Activated naive CD4-positive, alpha-beta T cell treated with anti-CD3 and anti-CD28 coated beads, Interleukin-2, amount 10 ng/mL, durations not matched to agents 7 days and 5 days (primary cell): ENCODE measurements at places on chromosomes 11 and 22.

DNA sequence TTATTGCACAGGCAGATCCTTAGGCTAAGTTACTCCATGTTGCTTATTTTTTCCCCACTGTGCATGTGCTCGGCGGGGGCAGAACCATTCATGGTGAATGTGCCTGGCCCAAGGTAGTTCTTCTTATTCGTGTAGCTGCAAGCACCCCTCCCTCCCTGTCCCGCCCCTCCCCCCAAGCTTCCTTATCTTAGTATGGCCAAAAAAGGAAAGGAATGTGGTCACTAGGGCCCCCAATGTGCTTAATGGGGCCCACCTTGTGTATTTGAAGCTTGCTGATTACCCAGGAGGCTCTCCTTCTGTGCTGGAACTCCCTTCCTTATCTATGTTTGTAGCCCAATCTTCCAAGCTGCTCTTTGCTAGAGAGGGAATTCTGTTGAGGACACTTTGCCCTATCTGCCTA, 1259.7 kb upstream of the RAG2 start:
- H3K36me3 ChIP-seq: no peaks in the 10 kb centered on the region
- no peak overlapping the region for H3K27ac ChIP-seq
- no peak overlapping the region for H3K4me3 ChIP-seq
- no peaks in the 10 kb centered on the region for H3K4me1 ChIP-seq
- no peak for DNase-seq
- H3K27me3 ChIP-seq: no peaks in the 10 kb centered on the region

DNA sequence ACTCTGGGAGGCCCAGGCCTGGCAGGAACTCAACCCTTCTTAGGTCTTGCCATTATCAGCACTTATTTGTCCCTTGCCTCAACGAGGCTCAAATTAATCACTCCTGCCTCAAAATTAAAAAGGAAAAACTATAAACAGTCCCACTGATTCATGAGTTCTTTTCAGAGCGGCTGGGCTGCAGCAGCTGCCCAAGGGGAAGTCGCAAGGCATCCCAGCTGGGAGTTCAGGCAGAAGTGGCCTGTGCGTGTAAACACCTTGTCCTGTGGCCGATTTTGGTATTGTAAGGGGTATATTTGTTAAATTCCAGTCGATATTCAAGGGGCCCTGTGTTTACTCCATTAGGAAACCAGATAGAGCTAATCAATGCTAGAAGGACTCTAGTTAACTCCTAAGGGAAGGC, 213.9 kb upstream of the CADM1 start:
- H3K4me1 ChIP-seq: no peaks in the 10 kb centered on the region
- DNase-seq: no peak
- H3K4me3 ChIP-seq: no peak overlapping the region
- H3K27ac ChIP-seq: no peak overlapping the region

DNA sequence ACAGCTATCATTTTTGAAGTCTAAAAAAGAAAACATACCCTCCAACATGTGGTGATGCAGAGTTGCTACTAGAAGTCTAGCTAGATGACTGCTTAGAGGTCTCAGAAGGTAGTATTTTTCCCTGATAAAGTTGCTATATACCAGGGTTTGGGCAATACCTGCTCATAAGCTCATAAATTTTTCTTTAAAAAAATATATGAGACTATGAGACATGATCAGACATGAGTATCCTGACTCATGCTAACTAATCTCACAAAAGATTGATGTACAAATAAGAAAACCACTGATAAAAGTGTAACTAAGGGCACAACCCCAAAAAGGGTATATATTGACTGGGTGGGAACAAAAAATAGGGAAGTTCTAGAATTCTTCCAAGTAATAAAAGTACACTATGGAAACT, 740.9 kb downstream of the METTL15 start:
- no peaks in the 10 kb centered on the region for H3K36me3 ChIP-seq
- no peak overlapping the region for H3K4me3 ChIP-seq
- H3K27me3 ChIP-seq: no peaks in the 10 kb centered on the region
- no peak overlapping the region for H3K27ac ChIP-seq
- no peak for DNase-seq
- no peaks in the 10 kb centered on the region for H3K4me1 ChIP-seq

- H3K36me3 ChIP-seq: no peaks in the 10 kb centered on the region
- peak overlapping the region; percentile 69 for H3K4me3 ChIP-seq
- H3K27ac ChIP-seq: no peak overlapping the region
Observed at GRCh38 chr11:14380125-14380936, 21.3 kb upstream of the RRAS2 start.

- no peaks in the 10 kb centered on the region for H3K27me3 ChIP-seq
- H3K4me3 ChIP-seq: no peak overlapping the region
- no peak overlapping the region for H3K27ac ChIP-seq
- H3K4me1 ChIP-seq: peaks cover 51% of the 10 kb centered on the region
- DNase-seq: no peak
Observed at GRCh38 chr11:88363648-88364065, 26.1 kb upstream of the CTSC start.

- peaks cover 6% of the 10 kb centered on the region for H3K4me1 ChIP-seq
- no peaks in the 10 kb centered on the region for H3K36me3 ChIP-seq
- no peak overlapping the region for H3K4me3 ChIP-seq
- no peak overlapping the region for H3K27ac ChIP-seq
- DNase-seq: peak; percentile 43
- H3K27me3 ChIP-seq: peaks cover 89% of the 10 kb centered on the region
Observed at GRCh38 chr11:46278387-46279125, 1.1 kb downstream of the CREB3L1 start.

DNA sequence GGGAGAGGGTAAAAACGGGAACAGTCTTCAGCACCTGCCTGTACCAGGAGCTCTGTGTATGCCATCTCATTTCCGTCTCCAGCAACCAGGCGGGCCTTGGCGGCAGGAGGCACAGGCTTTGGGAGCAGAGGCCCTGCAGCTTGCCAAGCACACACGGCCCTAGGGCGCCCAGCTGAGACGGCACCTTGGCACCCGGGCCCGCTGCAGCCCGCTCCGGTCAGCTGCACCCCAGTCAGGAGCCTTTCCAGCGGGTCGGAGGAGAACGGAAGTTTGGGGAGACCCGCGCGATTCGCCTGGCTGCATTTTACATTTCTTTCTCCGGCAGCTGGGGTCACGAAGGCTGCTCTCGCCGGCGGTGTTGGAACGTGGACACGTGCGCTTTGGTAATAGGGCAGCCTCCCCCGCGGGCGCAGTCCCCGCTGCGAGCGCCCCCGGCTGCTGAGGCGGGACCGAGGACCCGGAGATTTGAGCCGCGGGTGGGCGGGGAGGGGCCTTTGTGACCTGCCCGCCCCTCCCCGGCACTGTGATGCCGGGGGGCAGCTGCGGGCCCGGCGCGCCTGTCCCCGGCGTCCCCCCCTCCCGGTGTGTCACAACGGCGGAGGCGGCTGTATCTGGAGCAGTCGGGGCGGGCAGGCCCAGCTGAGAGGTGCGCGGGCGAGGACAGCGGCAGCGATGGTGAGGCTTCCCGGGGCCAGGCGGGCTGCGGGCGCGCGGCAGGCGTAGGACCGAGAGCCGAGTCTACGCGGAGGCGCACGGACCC, at the start of gene TUBA8:
Gene TUBA8, plus strand, starts transcription at position 616 of the 760 bp plus-strand sequence. Its CDS starts 57 bp downstream, at position 673.
- H3K4me1 ChIP-seq: peaks cover 27% of the 10 kb centered on the region
- H3K27ac ChIP-seq: no peak within 1 kb of the TSS
- H3K36me3 ChIP-seq: peaks cover 5% of the 10 kb centered on the region
- peaks cover 84% of the 10 kb centered on the region for H3K27me3 ChIP-seq
